Sigmoid colon (tissue), 7 donors: ENCODE measurements at places on chromosomes 7 and 10. TPM values are rescaled to one million over a fixed set of nuclear protein-coding genes. Genes with fewer than 3 reads are reported as not detected.

- DNase-seq, result no peak
- H3K27me3 ChIP-seq, result no peaks in the 10 kb centered on the region
- H3K4me1 ChIP-seq, result peaks cover 9% of the 10 kb centered on the region
- H3K4me3 ChIP-seq, result no peak overlapping the region
- H3K36me3 ChIP-seq, result no peaks in the 10 kb centered on the region
Observed at GRCh38 chr10:102580230-102580629, 64.0 kb upstream of the TRIM8 start.

DNA sequence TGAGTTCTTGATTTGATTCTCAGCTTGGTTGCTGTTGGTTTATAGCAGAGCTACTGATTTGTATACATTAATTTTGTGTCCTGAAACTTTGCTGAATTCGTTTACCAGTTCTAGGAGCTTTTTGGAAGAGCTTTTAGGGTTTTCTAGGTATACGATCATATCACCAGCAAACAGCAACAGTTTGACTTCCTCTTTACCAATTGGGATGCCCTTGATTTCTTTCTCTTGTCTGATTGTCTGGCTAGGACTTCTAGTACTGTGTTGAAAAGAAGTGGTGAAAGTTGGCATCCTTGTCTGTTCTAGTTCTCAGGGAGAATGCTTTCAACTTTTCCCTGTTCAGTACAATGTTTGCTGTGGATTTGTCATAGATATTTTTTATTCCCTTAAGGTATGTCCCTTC, 86.2 kb downstream of the PLXDC2 start:
- no peaks in the 10 kb centered on the region for H3K4me1 ChIP-seq
- no peak overlapping the region for H3K4me3 ChIP-seq
- no peaks in the 10 kb centered on the region for H3K36me3 ChIP-seq
- no peak for DNase-seq

GRCh38 chr7:77458786-77459185, 42.6 kb upstream of the GSAP start:
- no peak overlapping the region for H3K4me3 ChIP-seq
- no peaks in the 10 kb centered on the region for H3K27me3 ChIP-seq
- peaks cover 1% of the 10 kb centered on the region for H3K4me1 ChIP-seq
- no peaks in the 10 kb centered on the region for H3K36me3 ChIP-seq
- no peak for DNase-seq

DNA sequence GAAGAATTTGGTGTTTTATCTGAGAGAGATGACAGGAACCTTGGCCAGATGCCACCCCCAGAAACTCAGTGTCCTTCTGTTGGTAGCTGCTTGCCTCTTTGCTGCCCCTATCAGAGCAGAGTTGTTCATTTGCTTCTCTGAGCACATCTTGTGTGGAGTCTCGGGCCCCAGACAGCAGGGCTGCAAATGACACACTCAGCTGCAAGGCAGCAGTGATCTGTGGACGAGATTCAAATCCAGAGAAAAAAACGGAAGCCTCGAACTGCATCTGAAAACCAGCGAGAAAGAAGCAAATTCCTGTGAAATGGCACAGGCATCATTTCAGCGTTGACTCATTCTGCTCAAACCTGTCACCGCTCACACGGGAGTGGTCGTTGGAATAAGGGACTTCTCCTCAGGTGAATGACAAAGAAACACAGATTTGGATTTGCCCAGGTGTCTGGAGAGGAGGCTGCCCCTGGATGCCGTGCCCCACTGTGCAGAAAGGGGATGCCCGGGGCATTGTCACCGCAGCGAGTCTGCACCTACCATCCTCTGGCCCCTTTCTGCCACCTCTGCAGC, 144.7 kb downstream of the PFKFB3 start:
- no peaks in the 10 kb centered on the region for H3K36me3 ChIP-seq
- no peak overlapping the region for H3K4me3 ChIP-seq
- peak overlapping the region; percentile 30 for H3K27ac ChIP-seq
- no peaks in the 10 kb centered on the region for H3K27me3 ChIP-seq
- H3K4me1 ChIP-seq, result no peaks in the 10 kb centered on the region
- no peak for DNase-seq

- no peak for DNase-seq
- H3K36me3 ChIP-seq, result no peaks in the 10 kb centered on the region
- no peak overlapping the region for H3K4me3 ChIP-seq
- no peaks in the 10 kb centered on the region for H3K27me3 ChIP-seq
Observed at GRCh38 chr7:121500360-121501058, 104.4 kb upstream of the FAM3C start.

DNA sequence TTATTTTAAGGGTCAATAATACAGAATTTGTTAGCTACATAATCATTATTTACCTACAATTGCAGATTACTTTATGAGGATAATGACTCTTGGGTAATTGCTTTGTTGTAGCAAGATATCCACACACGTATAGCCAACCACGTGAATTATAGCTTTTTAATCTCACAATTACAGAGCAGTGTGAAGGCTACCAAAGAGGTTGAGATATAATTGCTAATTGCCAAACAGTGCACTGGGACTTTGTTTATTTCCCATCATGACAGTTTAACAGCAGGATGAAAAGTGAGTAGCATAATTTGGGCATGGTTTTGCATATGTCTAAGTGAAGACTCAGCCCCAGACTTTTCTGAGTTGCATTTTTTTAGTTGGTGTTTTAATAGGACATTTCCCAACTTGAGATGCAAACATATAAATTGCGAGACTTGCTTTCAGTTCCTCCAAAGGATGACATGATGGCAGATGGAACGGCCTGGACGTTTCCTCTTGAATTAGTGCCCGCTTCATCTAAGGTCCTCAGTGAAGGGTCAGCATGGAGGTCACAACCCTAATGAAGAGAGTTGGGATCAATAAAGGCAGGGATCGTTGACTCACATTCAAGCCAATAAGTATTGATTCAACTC, 180.7 kb upstream of the GPR26 start:
- H3K36me3 ChIP-seq, result no peaks in the 10 kb centered on the region
- no peak overlapping the region for H3K4me3 ChIP-seq
- no peak for DNase-seq
- peaks cover under 1% of the 10 kb centered on the region for H3K27me3 ChIP-seq
- H3K4me1 ChIP-seq, result no peaks in the 10 kb centered on the region

DNA sequence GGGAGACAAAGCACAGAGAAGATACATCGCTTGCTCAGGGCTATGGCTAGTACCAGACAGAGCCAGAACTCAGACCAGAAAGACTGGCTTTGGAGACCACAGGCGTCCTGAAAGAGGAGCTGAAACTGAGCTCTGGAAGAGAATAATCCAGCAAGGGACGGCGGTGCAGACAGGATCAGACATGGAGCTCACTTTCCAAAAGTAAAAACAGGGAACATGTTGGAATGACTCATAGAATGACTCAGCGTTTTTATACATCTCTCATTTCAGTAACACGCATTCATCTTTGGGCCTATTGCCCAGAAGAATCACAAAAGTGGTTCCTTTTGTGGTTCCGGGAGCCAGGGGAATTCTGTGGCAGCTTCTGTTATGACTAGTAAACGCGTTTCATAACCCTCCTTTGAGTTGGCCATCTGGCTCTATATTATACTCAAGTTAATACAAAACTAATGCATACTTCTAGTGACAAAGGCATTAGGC, 37.2 kb downstream of the PLEKHS1 start:
- no peaks in the 10 kb centered on the region for H3K27me3 ChIP-seq
- DNase-seq, result peak; percentile 76

DNA sequence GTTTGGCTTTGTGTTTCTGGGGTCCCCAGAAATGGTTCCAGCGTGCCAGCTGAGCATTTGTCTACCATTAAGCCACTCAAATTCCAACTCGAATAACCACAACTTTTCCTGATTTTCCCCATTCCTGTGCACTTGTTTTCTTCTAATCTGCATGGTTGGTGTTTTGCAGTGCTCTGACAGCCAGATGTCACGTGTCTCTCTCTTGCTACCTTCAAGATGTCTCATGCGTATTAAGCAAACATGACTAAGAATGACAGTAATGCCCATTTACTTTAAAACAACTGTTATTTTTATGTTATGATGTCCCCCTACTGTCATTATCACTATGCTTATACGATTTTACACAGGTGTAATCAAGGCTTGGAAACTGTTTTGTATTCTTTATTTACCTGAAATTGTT, 35.2 kb upstream of the MXI1 start:
- H3K27me3 ChIP-seq, result no peaks in the 10 kb centered on the region
- no peaks in the 10 kb centered on the region for H3K36me3 ChIP-seq
- H3K4me1 ChIP-seq, result no peaks in the 10 kb centered on the region
- no peak for DNase-seq
- no peak overlapping the region for H3K4me3 ChIP-seq

- no peaks in the 10 kb centered on the region for H3K4me1 ChIP-seq
- H3K4me3 ChIP-seq, result no peak overlapping the region
- H3K27me3 ChIP-seq, result peaks cover 7% of the 10 kb centered on the region
- DNase-seq, result peak; percentile 30
Observed at GRCh38 chr7:157490465-157490912, 153.7 kb downstream of the DNAJB6 start.

- no peak overlapping the region for H3K27ac ChIP-seq
- H3K36me3 ChIP-seq, result no peaks in the 10 kb centered on the region
- H3K27me3 ChIP-seq, result peaks cover 22% of the 10 kb centered on the region
- DNase-seq, result no peak
- H3K4me1 ChIP-seq, result no peaks in the 10 kb centered on the region
- no peak overlapping the region for H3K4me3 ChIP-seq
Observed at GRCh38 chr7:6500691-6501090, 50.6 kb downstream of the GRID2IP start.

CALML3 gene
- not detected for total RNA-seq

ENKUR gene
- total RNA-seq, result not detected
